ENCODE measurements at places on chromosomes 16 and 17.

DNA sequence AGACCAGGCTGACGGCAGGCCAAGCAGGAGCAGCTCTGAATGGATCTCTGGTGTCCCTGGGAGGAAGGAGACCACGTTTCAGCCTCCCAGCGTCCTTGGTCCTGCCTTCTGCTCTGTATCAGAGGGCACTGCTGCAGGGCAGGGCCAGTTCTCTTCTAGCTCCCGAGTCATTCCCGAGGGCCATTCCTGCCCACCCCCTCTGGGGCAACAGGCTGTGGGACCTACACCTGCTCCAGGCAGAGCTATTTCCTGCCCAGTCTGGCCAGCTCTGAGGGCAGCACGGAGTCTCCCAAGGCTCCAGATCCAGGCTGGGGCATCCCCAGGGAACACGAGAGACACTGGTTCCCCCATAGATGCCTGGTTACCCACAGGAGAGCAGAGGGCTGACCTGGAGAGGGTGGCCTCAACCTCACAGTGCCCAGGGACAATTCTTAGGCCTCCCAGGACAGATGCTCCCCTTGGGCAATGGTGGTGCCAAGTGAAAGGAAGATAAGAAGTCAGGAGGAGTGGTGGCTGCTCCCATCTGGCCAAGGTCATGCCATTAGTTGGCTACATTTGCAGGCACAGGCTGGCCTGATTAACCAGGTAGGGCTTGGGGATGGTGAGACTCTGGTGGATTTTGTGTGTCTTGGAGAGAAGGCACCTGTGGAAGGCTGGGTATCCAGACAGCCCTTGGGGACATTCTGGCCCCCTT lies 2.0 kb downstream of the WFIKKN2 start:
- no peak for DNase-seq

- DNase-seq, result no peak
These were observed 38.8 kb upstream of the HOXB13 start for GRCh38 chr17:48767263-48767774.

DNA sequence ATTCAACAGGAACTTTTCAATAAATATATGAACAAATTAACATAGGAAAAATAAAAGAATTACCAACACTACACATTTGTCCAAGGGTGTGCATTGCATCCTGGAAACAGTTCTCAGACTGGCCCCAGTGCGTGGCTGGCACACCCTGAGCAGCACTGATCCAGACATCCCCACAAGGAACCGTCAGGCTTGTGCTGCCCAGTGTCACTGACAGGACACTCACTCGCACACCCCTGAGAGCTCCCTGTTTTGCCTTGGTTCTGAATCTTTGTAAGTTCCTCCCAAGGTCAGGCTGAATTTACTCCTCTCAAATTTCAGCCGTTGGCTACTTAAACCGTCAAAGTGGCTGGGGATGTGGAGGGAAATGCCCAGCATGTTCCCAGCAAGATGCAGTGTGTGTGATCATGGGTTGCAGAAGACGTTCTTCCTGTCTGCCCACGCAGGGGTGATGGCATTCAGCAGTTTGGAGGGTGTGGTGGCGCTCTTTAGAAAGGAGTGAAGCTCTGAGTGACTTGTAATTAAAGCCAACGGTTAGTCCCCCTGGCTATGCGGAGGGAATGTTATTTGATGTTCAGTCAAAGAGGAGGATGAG lies 1.7 kb downstream of the MT2A start:
- peak; percentile 89 for DNase-seq

DNA sequence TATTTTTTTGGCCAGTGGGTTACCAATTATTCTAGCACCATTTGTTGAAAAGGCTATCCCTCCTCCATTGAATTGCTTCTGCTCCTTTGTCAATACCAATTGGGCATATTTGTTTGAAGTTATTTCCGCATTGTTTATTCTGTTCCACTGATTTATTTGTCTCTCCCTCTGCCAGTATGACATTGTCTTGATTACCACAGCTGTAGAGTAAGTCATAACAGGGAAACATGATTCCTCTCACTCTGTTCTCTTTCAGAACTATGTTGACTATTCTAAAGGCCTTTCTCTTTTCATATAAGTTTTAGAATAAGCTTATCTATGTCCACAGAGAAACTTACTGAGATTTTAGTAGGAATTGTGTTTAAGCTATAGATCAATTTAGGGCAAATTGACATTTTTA lies 94.3 kb downstream of the MAP2K6 start:
- no peak for DNase-seq

GRCh38 chr16:49112754-49113153 lies 168.9 kb downstream of the CBLN1 start:
- no peak for DNase-seq
